EH (cell line): ENCODE measurements at places on chromosomes 5 and 9.

DNA sequence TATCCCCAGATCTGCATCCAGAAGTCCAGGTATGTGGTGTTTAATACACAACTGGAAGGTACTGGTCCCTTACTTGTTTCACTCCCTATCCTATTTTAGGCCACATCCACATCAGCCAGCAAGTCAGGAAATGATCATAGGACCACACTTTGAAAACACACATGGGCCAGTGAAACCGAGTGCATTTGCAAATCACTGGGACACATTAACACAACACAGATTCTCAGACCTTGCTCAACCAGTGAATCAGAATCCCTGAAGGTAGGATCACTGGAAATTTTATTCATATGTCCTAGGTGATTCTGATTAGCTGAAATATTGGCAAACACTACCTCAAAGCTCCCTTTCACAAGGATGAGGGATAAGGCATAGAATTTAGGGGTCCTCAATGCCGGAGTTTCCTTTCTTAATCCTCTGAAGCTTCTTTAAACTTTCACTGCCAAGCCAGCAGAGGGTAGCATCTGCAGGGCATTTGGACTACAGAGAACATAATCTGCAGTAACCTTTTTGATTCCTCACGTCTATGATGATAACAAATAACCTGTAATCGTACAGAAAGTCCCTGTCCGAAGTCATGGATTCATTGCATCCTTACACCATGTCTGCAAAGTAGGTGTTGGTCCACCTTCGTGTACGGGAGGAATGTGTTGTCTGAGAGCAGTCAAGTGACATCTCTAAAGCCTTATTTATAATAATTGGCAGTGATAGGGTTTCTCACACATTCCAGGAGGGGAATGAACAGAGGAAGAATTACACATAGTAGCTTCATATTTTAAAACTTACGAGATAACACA lies 11.0 kb upstream of the ABLIM3 start:
- DNase-seq, result peak; percentile 44

GRCh38 chr9:127791085-127791484 lies 5.3 kb downstream of the CDK9 start:
- no peak for DNase-seq

DNA sequence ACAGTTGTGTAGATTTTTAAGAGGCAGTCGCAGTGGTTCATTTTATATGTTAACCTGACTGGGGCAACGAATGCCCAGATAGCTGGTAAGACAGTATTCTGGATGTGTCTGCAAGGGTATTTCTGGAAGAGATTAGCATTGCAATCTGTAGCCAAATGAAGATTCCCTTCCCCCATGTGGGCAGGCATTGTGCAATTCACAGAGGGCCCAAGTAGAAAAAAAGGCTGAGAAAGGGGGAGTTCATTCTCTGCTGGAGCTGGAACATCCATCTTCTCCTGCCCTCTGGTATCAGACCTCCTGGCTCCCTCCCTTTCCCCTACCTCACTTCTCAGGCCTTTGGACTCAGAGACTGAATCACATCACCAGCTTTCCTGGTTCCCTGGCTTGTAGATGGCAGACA lies 70.6 kb downstream of the TENT4A start:
- DNase-seq, result no peak

- DNase-seq, result peak; percentile 67
These were observed 8.2 kb downstream of the PRRC2B start for GRCh38 chr9:131402073-131402472.

GRCh38 chr5:143251946-143252345 lies 151.5 kb downstream of the NR3C1 start:
- DNase-seq, result no peak

DNA sequence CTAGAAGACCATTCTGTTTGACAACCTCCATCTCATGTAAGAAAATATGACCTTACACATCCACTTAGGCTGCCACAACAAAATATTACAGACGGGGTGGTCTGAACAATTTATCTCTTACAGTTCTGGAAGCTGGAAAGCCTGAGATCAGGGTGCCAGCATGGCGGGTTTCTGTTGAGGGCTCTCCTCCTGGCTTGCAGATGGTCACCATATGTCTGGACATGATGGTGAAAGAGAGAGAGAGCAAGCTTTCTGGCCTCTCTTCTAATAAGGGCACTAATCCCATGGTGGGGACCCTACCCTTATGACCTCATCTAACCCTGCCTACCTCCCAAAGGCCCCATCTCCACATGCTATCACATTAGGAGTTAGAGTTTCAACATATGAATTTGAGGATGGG lies 66.0 kb downstream of the AMBP start:
- DNase-seq, result no peak

DNA sequence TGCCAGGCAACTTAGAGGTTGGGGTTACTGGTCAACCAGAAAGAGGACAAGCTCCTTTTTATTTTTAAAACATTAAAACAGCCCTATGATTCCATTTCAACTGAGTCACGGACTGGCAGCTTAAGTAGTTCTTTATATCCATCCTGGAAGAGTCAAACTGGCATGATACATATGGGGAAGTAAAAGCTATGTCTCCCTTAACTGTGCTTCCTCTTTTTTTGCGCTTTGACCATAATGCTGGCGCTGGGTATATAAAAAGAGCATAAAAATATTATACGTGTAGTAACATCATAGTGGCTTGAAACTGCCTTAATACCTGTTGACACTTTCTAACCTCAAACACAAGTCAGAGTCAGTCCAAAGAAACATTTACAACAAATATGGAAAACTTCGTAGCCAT lies 274.4 kb downstream of the CSNK1G3 start:
- no peak for DNase-seq
